ENCODE measurements at places on chromosomes 5 and 9.

DNA sequence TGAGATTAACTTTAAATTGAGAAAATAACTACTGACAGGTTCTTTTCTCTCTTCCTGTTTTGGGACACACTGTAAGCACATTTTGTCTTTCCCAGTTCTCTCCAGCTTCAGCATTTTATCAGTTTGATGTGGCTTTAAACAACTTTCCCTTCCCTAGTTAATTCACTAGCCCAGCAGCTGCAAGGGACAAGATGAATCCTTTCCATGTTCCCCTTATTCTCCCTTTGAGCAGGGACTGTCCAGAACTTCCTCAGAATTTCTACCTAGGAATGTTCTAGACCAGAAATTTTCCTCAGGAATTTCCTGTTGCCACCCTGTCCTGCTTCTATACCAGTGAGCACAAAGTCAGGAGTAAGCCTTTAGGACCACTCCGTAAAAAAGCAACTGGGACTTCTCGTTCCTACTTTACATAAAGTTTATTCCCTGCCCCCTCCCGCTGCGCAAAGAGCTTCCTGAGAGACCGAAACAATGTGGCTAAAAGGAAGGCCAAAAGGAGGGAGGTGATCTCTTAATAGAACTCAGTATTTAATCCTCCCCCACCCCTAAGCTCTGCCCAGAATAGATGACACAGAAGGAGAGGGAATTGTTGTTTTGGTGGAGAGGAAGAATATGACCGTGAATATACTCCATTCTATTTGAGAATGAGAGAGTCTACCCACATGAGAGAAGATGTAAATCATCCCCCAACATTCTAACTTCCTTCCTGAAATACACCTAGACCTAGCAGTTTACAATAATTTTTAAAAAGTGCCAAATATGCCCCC lies 61.9 kb downstream of the GLIS3 start:
- no peak for DNase-seq

GRCh38 chr9:95762322-95762721 lies 113.2 kb upstream of the ERCC6L2 start:
- no peak for DNase-seq

GRCh38 chr9:77402286-77402685 lies 225.0 kb downstream of the VPS13A start:
- DNase-seq = no peak

GRCh38 chr5:172351240-172351778 lies 67.7 kb upstream of the UBTD2 start:
- DNase-seq = no peak

DNA sequence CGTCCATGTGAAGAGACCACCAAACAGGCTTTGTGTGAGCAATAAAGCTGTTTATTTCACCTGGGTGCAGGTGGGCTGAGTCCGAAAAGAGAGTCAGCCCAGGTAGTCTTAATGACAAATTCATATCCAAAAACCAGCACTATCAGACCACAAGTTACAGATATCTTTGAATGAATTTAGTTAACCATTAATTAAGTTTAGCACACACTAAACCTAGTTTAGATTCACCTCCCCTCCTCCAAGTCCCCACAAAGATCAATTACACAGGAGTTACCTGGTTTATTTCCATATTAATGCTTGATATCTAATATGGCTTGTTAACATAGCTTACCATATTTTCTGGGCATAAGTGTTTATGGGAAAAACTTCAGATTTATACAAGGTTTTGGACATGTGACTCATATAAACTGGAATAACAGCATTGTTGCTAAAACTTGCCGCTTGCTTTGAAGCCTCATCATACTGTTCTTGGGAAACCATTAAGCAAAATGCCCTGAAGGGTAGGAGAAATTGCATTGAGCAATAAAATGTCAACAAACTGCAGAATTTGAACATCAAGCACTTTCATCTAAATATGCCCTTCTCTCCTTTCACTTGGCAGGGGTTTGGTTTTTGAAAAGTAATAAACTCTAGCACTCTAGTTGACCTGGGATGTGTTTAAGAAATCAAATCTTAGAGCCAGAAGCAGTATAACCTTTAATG lies 166.9 kb downstream of the SNCAIP start:
- no peak for DNase-seq

- DNase-seq = no peak
Observed at GRCh38 chr5:139711906-139712224, 63.7 kb downstream of the CXXC5 start.

- no peak for DNase-seq
Observed at GRCh38 chr9:122143876-122144405, 15.6 kb downstream of the NDUFA8 start.
